ENCODE measurements at places on chromosomes 2 and 18.
A peak's percentile ranks its signal among the peaks of the same experiment; 100 is the strongest.

DNA sequence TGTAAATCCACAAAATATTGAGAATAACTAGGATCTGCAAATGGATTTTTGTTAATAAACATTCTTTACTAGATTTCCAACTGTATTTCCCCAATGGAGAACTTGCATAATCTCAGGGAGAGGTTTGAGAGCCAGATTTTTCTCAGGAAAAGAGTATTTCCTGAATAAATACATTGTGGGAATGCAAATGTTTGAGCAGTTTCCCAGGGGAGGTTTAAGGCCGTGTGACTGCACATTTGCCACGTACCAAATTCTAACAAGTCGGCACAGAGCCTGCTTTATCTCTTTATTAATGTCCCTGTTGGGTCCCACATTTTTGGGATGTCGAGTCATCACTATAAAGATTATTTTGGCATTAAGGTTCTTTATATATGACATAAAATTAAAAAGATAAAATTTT lies 27.0 kb downstream of the TFPI start:
- DNase-seq = no peak

DNA sequence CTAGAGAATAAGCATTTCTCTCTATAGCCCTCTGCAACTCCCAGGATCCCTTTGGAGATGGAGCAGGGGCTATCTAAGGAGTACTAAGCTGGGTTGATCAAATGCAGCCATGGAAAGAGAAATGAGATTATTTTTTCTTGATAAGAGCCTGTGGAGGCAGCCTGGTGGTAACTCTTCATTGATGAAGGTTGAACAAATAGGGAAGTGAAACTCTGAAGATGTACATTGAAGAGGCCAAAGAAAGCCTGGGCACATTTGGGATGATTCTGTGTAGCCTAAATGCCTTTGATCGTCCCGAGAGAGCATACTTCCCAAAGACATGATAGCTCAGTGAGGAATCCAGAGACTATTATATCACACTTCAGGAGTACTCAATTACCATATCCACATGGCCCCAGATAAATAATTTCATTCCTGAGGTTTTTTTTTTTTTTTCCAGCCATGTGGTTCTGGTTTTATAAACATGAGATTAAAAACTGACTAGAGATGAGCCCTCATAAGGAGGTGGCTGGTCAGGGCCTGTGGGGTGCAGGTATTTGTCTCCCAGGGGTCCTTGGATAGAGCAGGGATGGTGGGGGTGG lies 192.5 kb downstream of the TPGS2 start:
- no peak for DNase-seq

- peak; percentile 25 for DNase-seq
These were observed 682 bp downstream of the DUSP2 start for GRCh38 chr2:96144481-96145035.

DNA sequence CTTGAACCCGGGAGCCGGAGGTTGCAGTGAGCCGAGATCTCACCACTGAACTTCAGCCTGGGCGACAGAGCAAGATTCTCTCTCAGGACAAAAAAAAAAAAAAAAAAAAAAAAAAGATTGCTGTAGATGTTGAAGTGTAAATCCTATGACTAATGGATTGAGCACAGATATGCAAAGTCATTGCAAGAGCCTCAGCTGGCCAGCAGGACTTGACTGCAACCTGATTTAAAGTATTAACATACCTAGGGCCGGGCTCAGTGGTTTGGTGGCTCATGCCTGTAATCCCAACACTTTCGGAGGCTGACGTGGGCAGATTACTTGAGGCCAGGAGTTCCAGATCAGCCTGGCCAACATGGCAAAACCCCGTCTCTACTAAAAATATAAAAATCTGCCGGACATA lies 103.4 kb upstream of the MSH2 start:
- no peak for DNase-seq

- DNase-seq = no peak
These were observed 481.3 kb upstream of the CHAC2 start for GRCh38 chr2:53286345-53286744.

DNA sequence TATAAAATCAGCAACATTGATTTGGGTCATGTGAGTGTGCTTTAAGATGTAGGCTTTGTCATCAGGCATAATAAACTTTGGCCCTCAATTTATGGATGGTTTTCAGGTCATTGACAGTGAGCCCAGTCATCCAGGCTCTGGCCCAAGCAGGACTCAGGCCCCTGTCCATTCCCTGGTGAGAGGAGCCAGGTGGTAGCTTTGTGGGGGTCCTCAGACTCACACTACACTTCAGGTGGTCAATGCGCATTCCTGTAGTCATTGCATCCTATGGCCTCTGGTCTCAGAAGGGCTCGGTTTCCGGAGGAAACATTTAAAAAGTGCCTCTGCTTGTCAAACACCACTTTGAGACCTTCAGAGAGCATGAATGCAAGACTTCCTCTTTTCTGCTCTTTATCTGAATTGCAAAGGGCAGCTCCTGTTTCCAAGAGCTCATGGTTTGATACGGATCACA lies 20.2 kb downstream of the LGALSL start:
- DNase-seq = no peak

DNA sequence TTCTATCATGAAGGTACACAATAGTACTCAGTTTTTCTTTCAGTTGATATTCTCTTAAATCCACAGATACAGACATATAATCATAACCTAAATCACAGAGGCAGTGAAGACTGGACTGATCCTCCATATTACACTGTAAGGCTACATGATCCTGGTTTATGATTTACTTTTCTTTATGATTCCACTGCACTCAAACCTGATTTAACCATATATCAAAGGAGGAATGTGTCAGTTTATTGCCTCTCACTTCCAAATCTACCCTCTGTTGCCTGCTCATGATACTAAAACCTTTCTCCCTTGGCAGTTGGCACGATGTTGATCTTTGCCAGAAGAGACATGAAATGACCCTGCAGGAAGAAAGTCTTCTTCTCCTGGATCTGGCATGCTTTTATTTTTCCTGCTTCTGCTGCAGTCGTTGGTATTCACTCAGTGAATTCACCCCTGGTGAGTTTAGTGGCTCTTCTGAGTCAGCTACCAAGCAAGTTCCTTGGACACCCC lies 426.4 kb downstream of the MBD2 start:
- DNase-seq = no peak

GRCh38 chr2:119550346-119550745 lies 6.1 kb downstream of the CFAP221 start:
- DNase-seq = no peak

- no peak for DNase-seq
These were observed 52.6 kb upstream of the KIDINS220 start for GRCh38 chr2:8889978-8890377.

- DNase-seq = peak; percentile 69
These were observed 39.5 kb downstream of the CYTIP start for GRCh38 chr2:157404363-157404762.

GRCh38 chr18:54776282-54776977 lies 51.8 kb upstream of the RAB27B start:
- DNase-seq = no peak

DNA sequence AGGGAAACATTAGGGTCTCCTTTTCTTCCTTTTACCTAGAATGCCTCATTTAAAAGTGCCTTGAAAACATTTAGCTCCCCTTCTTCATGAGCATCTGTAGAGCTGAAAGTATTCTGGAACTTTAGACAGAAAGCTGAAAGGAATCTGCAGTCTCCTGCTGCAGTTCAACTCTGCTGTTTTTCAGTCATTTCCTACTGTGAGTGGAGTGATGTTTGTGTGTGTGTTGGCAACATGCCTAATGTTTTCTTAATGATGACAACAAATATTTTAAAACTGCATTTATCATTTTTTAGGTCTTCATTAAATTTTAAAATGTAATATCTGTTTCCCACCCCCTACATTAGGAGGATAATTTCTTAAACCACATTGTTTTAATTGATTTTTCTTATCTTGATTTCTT lies 66.6 kb downstream of the TWSG1 start:
- DNase-seq = no peak

- peak; percentile 63 for DNase-seq
These were observed 49.3 kb downstream of the UXS1 start for GRCh38 chr2:106144621-106145331.

DNA sequence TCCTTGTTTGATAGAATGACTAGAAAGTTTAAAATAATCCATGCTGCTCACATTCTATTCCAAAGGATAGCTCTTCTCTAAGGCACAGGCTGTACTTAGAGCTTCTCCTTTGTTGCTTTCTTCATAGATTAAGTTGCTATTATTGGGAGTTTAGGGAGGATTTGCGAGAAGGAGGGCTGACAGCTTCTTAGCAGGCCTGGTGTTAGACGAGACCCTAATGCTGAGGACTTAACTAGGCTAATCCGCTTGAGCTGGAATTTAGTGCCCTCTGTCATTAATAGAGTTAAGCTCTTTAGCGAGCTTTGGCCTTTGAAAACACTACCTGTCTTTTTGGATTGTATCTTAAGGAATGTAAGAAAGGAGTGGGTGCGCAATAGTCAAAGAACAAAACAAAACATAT lies 81.3 kb downstream of the MOGAT1 start:
- DNase-seq = no peak

GRCh38 chr2:237198164-237198855 lies 112.6 kb downstream of the COPS8 start:
- no peak for DNase-seq

- no peak for DNase-seq
These were observed 38.6 kb downstream of the ST6GAL2 start for GRCh38 chr2:106847366-106847765.

GRCh38 chr18:49335677-49336076 lies 124.8 kb downstream of the DYM start:
- no peak for DNase-seq

DNA sequence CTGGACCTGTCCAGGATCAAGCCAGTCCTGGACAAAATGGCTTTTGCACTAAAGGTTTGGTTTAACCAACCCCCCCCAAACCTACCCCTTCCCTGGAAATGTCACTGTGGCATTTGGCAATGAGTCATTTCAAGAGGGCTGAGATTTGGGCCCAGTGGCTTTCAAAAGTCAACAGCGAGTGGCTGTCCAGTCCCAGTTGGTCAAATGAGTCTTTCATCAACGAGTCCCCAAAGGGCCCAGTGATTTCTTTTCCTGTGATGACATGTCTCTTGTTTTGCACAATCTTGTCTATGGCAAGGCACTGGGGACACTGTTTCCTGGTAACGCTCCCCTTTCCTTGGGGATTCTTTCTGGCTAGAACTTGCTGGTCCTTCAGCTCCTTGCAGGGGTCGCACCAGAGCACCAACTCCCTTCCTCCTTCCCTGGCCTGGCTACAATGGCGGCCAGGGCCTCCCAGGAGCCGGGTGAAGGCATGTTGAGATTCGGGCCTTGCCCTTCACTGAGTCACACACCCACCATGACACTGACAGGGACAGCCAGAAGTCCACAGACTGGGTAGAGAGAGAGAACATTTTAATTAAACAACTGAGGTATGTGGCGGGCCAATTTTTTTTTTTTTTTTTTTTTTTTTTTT lies 87.2 kb downstream of the SMAD7 start:
- DNase-seq = no peak

GRCh38 chr2:39241588-39241987 lies 2.2 kb downstream of the CDKL4 start:
- no peak for DNase-seq

- no peak for DNase-seq
These were observed 28.4 kb downstream of the ITGA4 start for GRCh38 chr2:181485638-181485946.

DNA sequence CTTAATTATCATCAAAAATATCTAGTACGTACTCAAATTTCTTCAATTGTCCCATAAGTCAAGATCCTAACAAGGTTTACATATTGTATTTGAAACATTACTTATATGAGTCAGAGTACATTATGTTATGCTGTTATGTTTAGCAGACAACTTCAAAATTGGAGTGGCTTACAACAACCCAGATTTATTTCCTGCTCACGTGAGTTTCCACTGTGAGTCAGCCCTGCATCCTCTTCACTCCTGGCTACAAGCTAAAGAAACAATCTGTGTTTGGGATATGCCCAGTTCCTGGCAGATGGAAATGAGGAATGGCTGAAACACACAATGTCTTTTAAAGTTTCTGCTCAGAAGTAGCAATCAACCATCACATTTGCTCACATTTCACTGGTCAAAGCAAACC lies 31.5 kb upstream of the TANC1 start:
- DNase-seq = no peak

DNA sequence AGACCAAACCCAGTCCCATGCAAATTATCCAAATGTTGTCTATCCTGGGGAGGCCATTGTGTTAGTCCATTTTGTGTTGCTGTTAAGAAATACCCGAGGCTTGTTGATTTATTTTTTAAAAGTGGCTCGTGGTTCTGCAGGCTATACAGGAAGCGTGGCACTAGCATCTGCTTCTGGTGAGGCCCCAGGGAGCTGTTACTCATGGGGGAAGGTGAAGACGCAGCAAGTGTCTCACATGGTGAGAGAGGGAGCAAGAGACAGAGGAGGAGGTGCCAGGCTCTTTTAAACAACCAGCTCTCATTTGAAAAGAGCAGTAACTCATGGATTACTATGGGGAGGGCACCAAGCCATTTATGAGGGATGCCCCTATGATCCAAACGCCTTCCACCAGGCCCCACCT lies 80.3 kb upstream of the ARL4C start:
- no peak for DNase-seq

GRCh38 chr2:203059567-203060240 lies 45.0 kb downstream of the NBEAL1 start:
- no peak for DNase-seq

- DNase-seq = no peak
These were observed 21.7 kb upstream of the RAB10 start for GRCh38 chr2:26011990-26012856.

GRCh38 chr18:13893418-13893760 lies 21.9 kb downstream of the MC2R start:
- no peak for DNase-seq

GRCh38 chr18:58762781-58763171 lies 91.5 kb downstream of the MALT1 start:
- no peak for DNase-seq

DNA sequence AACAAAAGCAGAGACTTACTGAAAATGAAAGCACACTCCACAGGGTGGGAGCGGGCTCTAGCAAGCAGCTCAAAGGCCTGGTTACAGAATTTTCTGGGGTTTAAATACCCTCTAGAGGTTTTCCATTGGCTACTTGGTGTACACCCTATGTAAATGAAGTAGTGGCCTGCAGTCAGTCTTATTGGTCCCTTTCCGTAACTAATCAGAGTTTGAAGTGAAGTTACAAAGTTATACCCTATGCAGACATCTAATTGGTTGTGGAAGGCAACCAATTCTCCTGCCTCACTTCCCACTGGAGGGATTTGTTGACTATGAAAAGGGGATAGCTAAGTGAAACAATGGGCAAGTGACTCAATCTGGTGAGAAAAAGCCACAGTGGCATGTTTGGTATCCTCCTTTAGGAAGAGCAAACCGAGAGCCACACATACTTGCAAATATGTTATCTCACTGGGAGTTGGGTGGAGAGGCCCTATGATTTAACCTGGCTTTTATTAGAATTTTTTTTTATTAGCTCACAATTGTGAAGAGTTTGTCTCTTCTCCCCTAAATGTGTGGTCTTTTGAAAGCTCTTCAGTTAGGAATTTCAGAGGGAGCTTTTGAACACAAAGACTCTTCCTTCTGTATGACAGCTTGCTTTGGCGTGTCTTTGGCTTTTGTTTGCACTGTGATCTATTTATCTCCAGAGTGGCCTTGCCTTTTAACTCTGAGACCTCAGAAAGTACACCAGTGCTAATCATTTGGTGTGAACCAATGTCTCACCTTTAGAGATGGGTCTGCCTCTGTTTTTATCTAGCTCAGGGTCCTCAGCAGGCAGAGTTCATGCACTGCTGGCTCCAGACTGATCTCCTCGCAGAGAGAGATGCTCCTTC lies 69.6 kb downstream of the MAP4K4 start:
- DNase-seq = no peak

All from effector CD4-positive, alpha-beta T cell (primary cell).